Neural crest cell (in vitro differentiated cells): ENCODE measurements at places on chromosomes 1 and 21.

DNA sequence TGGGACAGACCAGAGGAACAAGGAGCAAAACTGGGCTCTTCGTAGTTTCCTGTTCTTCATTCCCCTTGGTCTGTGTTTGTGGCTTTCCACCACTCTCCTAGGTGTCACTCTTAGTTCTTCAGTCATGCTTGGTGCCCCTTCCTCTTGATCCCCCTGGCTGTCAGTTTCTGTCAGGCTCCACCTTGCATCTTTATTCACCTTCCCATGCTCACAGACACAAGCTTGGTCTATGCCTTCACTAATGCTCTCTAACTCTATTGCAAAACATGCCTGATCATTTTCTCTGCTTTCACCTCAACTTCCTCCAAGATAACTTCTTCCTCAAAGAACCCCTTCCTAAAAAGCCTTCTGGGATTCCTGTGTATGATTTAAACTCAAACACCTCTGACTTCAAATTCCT is 122.9 kb downstream of the GLUL start:
- DNase-seq: no peak

DNA sequence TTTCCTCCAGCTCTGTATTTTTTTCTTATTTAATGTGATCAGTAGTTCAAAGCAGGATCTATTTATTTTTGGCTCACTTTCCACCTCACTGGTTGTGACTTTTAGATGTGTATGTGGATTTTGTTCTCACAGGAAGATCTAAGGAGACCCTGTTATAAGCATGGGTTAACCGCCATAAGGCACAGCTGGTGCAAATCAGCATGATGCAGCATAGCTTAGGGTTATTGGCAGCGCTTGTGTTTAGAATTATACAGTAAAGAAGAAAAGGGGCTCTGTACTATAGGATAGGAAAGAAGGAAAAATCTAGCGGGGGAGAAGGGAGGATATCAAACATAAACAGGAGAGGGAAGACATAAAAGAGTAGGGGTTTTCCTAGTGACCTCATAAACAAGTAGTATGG is 26.9 kb upstream of the RGL1 start:
- no peak for DNase-seq

DNA sequence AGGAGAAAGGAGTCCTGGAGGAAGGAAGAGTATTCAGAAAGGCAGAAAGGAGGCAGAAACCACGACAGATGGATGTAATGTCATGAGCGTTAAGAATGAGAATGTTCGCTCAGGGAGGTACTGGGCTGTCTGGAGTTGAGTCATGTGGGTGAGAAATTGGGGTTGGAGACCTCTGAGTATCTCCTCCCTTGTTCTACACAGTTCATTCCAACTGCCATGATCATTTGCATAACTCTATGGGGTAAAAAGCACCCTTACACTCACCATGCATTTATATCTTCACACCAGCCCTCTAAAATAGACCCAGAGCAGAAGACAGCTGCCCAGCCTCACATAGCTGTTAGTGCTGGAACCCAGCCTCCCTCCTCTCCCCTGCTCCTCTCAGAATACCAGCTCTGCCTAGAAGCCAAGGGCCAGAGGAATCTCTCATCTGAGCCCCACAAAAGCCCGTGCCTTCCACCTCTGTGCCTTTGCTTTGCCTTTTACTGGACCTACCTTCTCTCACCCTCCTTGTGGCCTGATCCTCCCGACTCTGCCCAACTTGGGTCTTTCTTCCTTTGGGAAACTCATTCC is 85.2 kb downstream of the BEND5 start:
- DNase-seq: no peak

- no peak for DNase-seq
These were observed 8.0 kb downstream of the RIIAD1 start for GRCh38 chr1:151729157-151729965.

DNA sequence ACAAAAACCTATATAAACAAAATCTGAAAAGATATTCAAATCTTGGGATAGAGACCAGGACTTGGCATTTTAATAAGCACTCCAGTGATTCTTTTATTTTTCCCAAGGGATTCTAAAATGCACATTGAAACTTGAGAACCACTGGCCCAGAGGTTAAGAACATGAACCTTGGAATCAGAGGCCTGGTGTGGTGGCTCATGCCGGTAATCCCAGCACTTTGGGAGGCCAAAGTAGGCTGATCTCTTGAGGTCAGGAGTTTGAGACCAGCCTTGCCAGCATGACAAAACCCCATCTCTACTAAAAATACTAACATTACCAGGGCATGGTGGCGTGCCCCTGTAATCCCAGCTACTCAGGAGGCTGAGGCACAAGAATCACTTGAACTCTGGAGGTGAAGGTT is 12.9 kb upstream of the CEP85 start:
- no peak for DNase-seq

DNA sequence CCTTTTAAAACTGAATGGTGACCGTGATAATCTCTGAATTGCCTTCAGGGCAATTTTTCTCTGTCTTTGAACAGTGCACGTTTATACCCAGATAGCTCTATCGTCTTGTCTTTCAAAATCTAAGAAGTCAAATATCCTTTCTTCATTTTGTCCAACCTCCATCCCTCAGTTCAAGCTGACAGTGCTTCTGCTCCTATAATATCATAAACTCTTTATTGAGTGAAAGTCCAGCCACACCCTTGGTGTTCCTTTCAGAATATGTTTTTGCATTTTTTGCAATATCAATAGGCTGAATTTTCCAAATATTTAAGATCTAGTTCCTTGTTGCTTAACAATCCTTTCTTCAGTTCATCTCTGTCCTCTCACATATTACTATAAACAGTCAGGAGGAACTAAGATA is 35.1 kb upstream of the FRRS1 start:
- DNase-seq: no peak

GRCh38 chr1:171213559-171214454 is 28.7 kb downstream of the FMO2 start:
- no peak for DNase-seq
